Dermis microvascular lymphatic vessel endothelial cell (primary cell): ENCODE measurements at places on chromosomes 12 and 14. TPM values are rescaled to one million over a fixed set of nuclear protein-coding genes. Genes with fewer than 3 reads are reported as not detected.

GRCh38 chr12:2768224-2768961 is 26.4 kb upstream of the FKBP4 start:
- no peak for DNase-seq

GRCh38 chr14:95518045-95518751 is 1.7 kb upstream of the SYNE3 start:
- no peak for DNase-seq

DNA sequence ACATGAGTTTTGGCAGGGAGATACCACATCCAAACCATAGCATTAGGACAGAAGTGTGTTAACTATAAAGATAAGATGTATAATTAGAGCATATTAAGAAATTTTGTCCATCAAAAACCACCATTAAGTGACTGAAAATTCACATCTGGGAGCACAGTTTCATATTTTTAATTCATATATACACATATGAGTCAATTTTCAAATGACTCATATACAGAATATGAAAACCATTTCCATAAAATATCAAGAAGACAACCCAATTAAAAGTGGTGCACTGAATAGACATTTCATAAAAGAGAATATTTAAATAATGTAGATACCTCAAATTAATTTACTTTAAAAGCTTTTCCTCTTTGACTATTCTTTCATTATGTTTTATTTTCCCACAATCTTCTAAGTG is 25.3 kb downstream of the MUCL1 start:
- DNase-seq: no peak

- DNase-seq: no peak
Measured at GRCh38 chr12:72082986-72083820, 144.6 kb downstream of the TPH2 start.

GRCh38 chr12:114339626-114340025 is 66.3 kb downstream of the TBX5 start:
- DNase-seq: no peak

GRCh38 chr14:37051680-37052079 is 120.7 kb downstream of the SLC25A21 start:
- no peak for DNase-seq

DNA sequence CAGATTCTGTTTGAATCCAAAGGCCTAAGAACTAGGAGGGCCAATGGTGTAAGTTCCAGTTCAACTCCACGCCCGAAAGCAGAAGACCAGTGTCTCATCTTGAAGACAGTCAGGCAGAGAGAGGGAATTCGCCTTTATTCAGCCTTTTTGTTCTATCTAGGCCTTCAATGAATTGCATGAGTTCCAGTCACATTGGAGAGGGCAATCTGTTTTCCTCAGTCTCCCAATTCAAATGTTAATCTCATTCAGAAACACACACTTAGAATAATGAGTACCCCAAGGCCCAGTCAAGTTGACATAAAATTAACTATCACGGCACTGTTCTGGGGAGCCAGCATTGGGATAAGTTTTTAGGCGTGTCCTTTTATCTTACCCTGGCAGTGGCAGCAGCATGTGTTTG is 65.8 kb downstream of the C14orf39 start:
- DNase-seq: no peak

GRCh38 chr14:63460680-63461369 is 82.4 kb downstream of the PPP2R5E start:
- DNase-seq: no peak

- no peak for DNase-seq
Measured at GRCh38 chr12:2451025-2451424, 343.7 kb upstream of the FKBP4 start.

DNA sequence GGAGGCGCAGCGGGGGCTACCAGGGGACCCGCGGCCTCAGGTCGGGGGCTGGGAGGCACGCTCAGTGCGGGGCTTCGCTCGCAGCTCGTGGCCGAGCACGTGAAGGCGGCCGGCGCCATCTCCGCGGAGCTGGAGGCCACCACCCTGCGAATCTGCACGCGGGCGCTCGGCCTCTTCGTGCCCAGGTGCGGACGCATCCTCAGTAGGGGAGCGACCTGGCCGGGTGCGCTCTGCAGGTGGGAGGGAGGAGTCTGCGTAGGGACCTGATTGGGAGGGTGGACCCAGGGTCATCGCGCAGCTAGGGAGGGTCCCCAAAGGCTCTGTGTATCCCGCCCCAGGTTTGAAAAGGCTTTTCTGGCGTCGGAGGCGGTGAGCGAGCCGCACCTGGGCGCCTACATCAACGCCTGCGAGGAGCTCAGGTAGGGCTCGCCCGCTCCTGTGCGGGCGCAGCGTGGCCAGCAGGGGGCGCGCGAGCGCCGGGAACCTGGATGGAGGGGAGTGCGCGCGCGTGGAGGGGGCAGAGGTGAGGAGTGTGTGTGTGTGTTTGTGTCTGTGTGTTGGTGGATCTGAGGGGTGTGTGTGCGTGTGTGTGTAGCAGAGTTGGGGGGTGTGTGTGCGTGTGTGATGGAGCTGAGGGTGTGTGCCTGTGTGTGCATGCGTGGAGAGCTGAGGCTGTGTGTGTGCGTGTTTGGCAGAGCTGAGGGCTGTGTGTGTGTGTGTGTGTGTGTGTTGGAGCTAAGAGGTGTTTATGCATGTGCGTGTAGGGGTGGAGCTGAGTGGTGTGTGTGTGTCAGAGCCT is 10.3 kb downstream of the EXOC3L4 start:
- no peak for DNase-seq

- no peak for DNase-seq
Measured at GRCh38 chr14:92704821-92705220, 43.6 kb downstream of the LGMN start.

GRCh38 chr14:80346395-80346794 is 135.1 kb upstream of the DIO2 start:
- DNase-seq: no peak

GRCh38 chr14:74879427-74880182 is 2.1 kb upstream of the DLST start:
- DNase-seq: no peak

DNA sequence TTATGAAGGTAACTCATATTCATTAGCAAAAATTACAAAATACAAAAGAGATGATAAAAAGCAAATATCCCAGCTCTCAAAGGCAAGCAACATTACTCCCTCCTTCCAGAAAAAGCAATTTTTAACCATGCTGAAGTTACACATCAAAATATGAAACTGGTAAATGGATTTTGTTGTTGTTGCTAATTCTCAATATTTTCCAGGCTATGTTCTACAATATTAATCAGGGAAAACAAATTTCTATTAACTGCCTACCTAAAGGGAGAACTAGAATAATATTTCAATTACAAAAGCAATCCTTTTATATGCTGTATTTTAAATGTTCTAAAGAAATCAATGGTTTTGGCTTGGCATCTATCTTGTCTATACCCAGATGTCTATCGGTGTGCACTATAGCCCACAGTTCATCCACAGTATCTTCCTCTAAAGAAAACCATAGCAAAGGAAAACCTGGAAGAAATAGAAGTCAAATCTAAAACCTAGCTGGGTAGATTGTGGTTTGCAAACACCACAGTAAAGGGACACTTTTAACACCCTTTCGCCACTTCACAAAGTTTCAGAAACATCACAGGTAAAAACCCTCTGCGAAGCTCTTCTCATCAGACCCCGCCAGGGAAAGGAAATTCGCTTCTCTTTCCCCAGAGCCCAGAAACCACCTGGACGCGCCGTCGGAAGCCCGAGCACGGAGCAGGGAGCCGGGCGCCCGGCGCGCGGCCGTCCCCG is 32.0 kb downstream of the TC2N start:
- DNase-seq: no peak

DNA sequence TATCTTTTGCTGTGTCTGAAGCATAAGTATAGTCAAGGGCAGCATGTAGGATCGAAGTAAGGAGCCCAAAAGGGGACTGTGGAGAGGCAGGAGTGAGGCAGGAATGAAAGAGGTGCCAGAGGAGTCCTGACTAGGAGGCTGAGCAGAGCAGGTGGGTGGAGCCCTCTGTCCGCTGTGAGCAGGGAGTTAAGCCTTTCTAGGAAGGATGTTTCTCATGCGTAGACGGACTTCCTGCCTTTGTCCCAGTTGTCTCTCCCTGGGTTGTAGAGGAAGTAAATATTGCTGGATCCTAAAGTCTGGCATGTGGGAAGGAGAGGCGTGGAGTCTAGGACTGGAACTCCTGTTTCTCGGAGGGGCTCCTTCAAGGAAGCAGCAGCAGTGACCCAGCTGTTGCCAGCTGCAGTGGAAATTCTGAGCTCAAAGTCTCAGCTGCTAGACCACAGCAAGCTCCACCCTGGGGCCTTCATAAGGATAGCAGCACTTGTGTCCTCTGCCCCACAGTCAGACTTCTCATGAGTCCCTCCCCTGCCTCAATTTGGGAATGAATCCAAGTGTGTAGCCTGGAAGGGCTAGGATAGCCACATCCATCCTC is 44.0 kb downstream of the RBMS2 start:
- peak; percentile 96 for DNase-seq

DNA sequence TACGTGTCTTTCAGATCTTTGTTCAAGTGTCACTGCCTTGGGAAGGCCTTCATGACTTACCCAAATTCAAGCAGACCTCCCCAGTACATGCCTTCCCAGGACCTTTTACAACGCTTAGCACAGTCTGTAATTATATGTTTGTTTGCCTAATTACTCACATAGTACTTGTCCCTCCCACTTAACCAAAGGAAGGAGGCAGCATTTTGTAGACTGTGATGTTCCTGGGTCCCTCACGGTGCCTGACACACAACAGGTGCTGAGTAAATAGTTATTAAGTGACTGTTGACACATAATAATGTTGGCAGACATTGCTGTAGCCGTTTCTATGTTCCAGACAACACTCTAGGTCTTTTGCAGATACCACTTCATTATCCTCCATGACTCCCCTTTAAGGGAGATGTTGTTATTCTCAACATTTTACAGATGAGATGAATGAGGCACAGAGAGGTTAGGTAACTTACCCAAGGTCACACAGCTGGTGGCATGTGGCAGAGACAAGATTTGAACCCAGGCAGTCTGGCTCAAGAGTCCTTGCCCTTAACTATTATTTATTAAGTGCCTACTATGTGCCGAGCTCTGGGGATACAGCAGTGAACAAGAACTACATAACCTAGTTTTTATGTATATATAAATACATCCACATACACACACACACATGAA is 130.7 kb downstream of the PHETA1 start:
- no peak for DNase-seq

GRCh38 chr12:118307069-118307954 is 65.4 kb downstream of the TAOK3 start:
- DNase-seq: peak; percentile 78

GRCh38 chr14:83611906-83612390 is 1918.0 kb upstream of the FLRT2 start:
- no peak for DNase-seq

GRCh38 chr12:95789126-95790032 is 1.2 kb downstream of the NTN4 start:
- no peak for DNase-seq

DNA sequence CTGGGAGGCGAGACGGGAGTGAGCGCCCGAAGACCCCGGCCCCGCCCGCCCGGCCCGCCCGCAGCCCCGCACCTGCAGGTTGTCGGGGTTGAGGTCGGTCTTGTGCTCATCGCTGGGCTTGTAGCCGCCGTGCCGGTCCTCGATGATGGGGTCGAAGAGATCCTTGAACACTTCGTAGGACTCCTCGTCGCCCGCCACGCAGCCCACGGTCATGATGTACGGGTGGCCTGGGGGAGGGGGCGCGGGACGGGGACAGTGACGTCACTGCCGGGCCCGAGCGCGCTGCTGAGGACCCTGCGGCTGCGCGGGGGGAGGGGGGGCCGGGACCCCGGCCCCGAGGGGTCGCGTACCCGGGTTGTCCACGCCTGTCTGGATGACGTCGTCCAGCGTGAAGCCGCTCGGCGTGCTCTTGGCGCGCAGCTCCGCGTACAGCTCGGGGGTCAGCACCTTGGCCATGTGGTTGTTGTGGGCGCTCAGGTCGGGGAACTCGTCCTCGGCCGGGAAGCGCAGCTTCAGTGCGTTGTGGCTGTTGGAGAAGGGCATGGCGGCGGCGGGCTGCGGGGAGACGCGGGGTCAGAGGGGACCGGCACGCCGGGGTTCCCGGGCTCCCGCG is 573 bp downstream of the CKB start:
- no peak for DNase-seq

- DNase-seq: no peak
Measured at GRCh38 chr12:90999966-91000365, 4.8 kb downstream of the EPYC start.

DNA sequence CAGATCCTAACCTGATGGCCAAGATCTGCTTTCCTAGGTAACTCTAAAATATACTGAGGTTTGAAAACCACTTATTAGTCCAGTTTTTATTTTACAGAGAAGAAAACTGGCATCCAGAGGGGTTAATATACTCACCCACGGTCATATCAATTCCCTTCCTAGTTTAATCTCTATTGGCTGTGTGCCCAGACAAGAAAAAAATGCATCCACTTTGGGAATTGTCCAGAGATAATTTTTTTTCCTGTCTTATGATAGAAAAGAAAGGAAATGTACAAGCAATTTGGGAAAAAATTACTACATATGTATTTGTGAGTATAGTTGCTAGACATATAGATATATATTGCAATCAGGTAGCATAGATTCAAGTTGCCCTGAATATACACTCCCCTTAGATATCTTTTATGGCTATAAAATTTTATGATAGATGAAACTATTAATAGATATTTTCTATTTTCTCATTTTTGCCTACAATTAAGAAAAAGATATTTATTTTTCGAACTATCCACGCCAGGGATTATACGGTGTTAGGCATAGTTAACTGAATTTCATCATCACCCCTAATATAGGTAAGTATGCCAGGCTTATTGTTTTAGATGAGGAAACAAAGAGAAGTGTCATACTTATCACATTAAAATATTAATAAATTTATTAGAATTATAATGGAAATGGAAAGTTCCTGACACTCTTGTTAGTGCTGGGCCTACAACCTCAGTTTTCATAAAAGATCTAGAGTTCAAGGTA is 100.5 kb upstream of the SLC38A2 start:
- peak; percentile 90 for DNase-seq

- no peak for DNase-seq
Measured at GRCh38 chr14:81401420-81402122, 1.4 kb upstream of the STON2 start.

GRCh38 chr12:77610446-77610845 is 220.2 kb upstream of the NAV3 start:
- DNase-seq: no peak

GRCh38 chr14:22469538-22470303 is 119.3 kb downstream of the DAD1 start:
- DNase-seq: no peak

The DGKA gene
- 18.0 and 18.9 TPM in 2 replicates for total RNA-seq

The PRB4 gene
- not detected in 2 replicates for total RNA-seq

The JDP2 gene
- 3.1 and 8.5 TPM in 2 replicates for total RNA-seq

The OR4Q3 gene
- total RNA-seq: not detected in 2 replicates

The MIPOL1 gene
- total RNA-seq: 4.3 and 5.1 TPM in 2 replicates

The TBX5 gene
- total RNA-seq: not detected in 2 replicates

The MGAT4C gene
- total RNA-seq: under 0.01 and 0.13 TPM in 2 replicates
